ENCODE measurements at places on chromosomes 4 and X. TPM values are rescaled to one million over a fixed set of nuclear protein-coding genes. Genes with fewer than 3 reads are reported as not detected.

The GLOD5 gene
- total RNA-seq = not detected

The SPARCL1 gene
- total RNA-seq = 1,269 TPM

The DUSP21 gene
- not detected for total RNA-seq

The RNF175 gene
- total RNA-seq = 33.8 TPM

The TRIM60 gene
- total RNA-seq = not detected

The REELD1 gene
- 0.49 TPM for total RNA-seq

The ABCG2 gene
- total RNA-seq = 14.4 TPM

The IL3RA gene
- total RNA-seq = 6.8 TPM

DNA sequence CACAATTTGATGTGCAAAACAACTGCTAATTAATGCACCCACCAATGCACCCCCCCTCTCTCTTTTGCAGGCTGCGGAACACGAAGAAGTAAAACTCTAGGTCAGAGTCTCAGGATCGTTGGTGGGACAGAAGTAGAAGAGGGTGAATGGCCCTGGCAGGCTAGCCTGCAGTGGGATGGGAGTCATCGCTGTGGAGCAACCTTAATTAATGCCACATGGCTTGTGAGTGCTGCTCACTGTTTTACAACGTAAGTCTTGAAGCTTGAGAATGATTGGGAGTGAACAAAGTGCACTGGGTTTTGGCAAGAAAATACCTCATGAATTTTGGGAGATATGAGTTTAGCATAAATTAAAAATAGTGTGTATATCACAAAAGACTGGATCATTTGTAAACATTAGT lies 28.9 kb downstream of the TMPRSS11E start:
- no peak for DNase-seq

DNA sequence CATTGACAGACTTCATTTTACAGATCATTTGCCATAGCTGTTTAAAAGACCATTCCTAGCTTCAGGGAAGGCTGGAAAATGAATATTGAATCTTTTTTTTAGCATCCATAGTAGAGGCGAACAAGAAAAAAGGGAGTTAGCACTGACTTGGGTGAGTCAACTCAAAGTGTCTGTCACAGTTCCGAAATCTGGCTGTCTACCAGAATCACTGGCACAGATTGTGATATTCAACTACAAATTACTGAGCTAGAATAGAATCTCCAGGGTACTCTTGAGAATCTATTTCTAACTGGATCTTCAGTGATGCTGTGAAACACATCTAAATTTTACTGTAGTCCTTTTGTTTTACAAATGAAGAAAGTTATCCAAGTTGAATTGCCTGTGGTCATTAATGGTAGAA lies 31.5 kb downstream of the SEC24B start:
- no peak for DNase-seq

DNA sequence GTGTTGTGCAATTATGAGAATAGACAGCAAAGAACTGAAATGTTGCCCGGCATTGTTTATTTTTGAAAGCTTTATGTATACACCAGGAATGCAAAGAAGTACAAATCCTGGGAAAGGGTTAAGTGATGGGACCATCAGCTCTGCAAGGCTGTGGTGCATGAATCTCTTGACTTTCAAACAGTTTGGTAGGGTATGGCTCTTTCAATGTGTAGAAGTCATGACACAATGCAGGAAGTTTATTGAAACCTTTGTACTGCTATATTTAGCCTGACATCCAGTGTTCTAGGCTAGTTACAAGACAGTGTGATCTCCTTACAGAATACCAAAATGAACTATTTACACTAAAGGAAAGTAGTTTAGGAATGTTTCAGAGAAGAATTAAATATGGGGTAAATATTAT lies 206.8 kb upstream of the HAND2 start:
- no peak for DNase-seq

DNA sequence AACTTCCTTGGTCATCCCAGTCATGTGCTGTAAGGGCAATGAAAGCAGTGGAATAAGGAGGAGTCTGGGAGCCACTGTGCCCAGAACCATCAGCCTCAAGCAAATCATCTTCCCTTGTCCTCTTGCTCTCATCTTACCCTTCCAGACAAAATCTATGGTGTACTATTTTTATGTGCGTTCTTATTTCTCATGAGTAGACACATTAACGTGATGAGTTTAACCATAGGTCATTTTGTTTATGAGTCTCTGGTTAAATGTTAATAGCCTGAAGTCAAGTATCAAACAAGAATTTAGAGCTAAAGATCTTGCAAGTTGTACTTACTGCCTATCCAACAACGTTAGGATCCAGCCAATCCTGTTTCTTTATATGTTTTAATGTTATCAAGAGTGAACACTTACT lies 495.3 kb downstream of the SPRY1 start:
- DNase-seq = no peak

DNA sequence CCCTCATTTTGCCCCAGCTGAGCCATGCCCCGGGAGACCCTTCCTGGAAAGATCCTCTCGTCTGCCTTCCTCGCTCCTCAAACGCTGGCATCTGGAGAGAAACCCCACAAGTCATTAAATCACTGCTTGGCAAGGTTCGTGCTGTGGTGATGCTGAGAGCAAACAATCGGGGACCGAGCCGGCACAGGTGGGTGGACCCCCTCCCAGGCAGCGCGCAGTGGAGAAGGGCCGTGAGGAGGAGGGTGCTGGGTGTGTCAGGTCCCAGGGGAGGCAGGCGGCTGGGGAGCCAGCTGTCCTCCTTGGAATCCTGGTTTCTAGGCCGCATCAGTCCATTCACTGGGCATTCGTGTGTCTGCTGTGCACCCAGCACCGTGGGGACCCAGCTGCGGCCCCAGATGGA lies 64.9 kb upstream of the PSAPL1 start:
- no peak for DNase-seq

- no peak for DNase-seq
These were observed 165.1 kb downstream of the CFAP299 start for GRCh38 chr4:80500613-80501012.

- no peak for DNase-seq
These were observed 98.6 kb downstream of the HUWE1 start for GRCh38 chrX:53587795-53588420.

- DNase-seq = no peak
These were observed 12.3 kb downstream of the MSX1 start for GRCh38 chr4:4871573-4872313.

DNA sequence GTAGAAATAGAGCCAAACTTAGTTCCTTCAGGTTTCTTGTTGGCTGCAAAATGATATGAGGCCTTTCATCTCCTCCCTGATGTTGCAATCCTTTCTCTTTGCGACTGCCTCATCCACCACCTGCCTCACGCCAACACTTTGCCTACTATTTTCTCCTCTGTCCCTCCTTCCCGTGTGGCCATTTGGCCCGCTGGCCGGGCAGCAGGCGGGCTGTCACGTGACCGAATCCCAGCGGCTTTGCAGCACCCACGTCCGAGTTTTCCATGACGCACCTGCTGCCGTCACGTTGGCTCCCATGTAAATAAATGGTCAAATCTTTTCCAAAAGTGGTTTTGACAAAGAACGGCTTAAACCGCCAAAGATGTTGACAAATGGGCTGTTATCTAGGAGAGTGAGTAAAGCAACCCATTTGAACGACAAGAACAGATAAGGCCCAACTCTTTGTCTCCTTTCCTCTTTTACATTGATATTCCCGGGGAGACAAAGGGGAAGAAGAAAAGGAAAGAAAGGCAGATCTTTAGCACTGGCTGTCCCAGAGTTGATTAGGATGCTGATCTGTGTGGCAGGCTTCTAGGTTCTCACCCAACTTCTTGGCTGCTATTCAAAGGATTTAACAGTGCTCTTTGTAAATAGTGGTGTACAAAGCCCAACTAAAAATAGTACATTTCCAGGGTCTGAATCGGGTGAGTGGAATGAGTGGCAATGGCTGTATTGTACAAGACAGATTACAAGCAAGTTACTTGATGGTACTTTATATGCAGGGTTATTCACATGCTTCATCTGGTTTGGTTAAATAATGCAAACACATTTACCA lies 174.2 kb upstream of the JADE1 start:
- peak; percentile 86 for DNase-seq

DNA sequence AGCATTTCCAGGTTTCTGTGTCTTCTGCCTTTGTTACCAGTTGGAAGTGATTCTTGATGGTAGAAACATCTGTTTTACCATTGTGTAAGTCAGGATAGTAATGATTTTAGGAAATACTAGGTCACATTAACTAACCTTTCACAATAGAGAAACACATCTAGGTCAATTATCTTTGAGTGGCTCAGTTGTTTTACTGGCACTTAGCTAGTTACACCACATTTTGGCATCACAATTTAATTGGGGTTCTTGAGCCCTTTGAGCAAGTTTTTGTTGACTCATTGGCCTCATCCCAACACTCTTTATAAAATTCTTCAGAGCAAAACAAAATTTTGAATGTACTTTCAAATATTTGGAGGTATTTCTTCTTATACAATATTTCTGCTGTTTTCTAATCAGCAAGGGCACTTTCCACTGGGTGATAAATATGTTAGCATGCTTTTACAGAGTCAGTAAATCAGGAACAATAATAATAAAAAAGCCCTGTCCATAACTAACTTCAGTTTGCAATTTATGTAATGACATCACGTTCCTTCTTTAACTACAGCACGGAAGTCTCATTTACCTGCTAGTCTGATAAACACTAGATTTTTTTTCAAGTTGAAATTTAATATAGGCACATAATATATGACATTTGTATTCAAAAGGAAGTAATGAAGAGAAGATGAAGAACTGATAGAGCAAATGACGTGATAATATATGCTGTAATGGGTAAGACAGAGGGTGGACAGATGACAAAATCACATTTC lies 64.8 kb upstream of the GK2 start:
- DNase-seq = no peak

GRCh38 chr4:106165351-106166010 lies 150.5 kb downstream of the TBCK start:
- DNase-seq = no peak

GRCh38 chr4:169557061-169557636 lies 55.2 kb downstream of the NEK1 start:
- DNase-seq = no peak

GRCh38 chr4:34417160-34417559 lies 1827.2 kb downstream of the ARAP2 start:
- DNase-seq = no peak

DNA sequence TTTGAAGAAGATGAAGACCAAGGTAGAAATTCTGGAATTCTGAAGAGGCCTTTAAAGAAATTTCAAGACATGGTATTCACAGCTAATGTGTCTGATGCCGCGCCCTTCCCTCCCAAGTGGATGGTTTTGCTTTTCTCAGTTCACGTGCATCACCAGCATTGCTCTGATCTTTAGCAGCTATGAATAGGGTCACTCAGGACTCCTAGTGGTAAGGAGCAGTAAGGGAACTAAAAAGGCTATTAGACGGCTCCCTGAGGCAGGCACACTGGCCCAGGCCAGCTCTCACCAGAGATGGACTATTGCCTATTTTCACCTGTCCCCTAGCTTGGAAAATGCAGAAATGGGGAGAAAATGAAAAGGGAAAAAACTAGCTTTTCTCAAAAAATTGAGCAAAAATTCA lies 447.5 kb upstream of the RASGEF1B start:
- DNase-seq = no peak

DNA sequence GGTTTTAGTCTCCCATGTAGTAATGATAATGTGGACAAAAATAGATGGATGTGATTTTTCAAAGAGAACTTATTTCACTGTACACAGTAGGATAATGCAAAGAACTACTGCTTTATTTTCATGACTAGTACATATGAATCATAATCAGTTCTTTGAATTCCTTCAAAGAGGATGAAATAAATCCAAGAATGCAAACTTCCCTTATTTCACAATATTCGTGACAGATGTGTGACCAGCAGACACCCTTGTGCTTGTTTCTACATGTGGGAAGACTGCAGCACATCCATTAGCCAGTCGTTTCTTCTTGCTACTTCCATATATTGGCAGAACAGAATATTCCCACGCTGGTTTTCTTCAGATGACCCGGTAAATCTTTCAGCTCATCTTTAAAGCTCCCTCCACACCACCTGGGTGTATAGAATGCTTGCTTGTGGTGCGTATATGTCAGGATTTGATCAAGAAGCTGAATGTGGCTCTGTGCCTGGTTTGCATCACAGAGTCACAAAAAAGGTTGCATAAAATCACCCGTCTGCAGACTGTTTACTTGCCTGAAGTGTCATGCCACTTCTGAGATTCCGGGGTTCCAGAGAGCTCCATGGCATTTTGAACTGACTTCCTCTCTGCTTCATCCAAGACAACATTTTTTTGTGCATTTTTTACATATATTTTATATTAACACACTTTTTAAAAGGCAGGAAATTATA lies 47.7 kb upstream of the FAT4 start:
- no peak for DNase-seq

- no peak for DNase-seq
These were observed 35.7 kb downstream of the CRMP1 start for GRCh38 chr4:5857199-5857598.

- DNase-seq = peak; percentile 59
These were observed at the start of gene NUDT10 for GRCh38 chrX:51332188-51332942. TSS of gene NUDT10 (plus strand) at chrX:51332822. CDS start at chrX:51332966, 144 bp downstream.

DNA sequence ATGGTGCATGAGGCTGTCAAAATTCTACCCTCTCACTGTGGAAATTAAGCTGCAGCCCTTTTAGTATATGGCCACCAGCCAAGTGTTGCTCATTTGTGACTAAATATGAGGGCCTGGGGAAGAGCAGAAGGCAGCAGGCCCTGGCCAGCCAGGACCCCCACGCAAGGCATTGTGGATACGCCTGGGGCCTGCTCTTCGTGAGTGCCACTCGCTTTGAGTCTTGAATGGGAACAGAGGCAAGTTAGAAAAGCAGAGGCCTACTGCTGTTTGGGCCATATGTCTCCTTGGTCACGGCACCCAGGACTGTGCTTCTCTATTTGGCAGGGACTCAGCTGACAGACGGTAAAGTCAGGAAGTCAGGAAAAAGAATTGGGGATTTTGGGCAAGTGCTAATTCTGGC lies 10.9 kb downstream of the RTL5 start:
- peak; percentile 80 for DNase-seq

Measured in dorsolateral prefrontal cortex (tissue), 122 donors.